Panc1 (cell line): ENCODE measurements at places on chromosomes 13 and 19. TPM values are rescaled to one million over a fixed set of nuclear protein-coding genes. Genes with fewer than 3 reads are reported as not detected.

GRCh38 chr19:2167896-2168618 is 4.3 kb downstream of the DOT1L start:
- H3K36me3 ChIP-seq: peaks cover 6% of the 10 kb centered on the region; the same call in 1 of the 2 replicates
- DNase-seq: no peak
- peak overlapping the region; percentile 88 for H3K27ac ChIP-seq
- peaks cover 46% of the 10 kb centered on the region for H3K4me1 ChIP-seq
- H3K4me3 ChIP-seq: peak overlapping the region; percentile 35

GRCh38 chr19:16343156-16343555 is 18.5 kb downstream of the KLF2 start:
- no peaks in the 10 kb centered on the region for H3K27me3 ChIP-seq
- H3K4me1 ChIP-seq: peaks cover 15% of the 10 kb centered on the region
- no peak overlapping the region for H3K27ac ChIP-seq
- H3K4me3 ChIP-seq: no peak overlapping the region

DNA sequence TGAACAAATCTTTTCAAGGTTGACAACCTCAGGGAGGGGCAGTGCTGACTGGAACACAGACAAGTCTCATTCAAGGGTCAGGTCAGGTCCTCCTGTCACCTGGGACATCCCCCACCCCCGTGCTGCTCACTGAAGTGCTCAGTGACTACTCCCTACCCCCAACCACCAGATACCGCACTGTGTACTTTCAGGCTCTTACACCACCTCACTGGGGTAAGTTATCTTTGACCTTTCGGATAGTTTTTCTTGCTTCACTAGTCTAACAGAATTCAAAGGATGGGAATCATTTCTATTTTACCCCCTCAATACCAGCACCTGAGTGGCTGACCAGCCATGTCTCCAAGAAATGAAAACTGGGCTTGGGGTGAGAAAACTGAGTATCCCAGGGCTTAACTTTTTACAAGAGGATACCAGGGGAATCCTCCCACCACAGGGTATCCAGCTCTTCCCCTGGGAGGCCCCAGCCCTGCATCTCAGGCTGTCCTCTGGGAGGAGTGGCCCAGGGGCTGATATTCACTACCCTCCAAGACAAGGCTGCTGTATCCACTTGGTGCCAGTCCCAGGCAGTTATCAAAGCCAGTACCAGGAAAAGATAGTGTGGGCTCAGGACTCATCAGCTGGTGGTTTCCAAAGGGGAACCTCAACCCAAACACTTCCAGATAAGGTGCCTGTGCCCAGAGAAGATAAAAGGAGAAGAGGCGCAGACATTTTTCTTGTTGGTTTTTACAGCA is 2.1 kb downstream of the ZNF563 start:
- no peaks in the 10 kb centered on the region for H3K27me3 ChIP-seq
- H3K4me3 ChIP-seq: no peak overlapping the region
- H3K27ac ChIP-seq: no peak overlapping the region
- peaks cover 11% of the 10 kb centered on the region for H3K4me1 ChIP-seq
- DNase-seq: no peak
- no peaks in the 10 kb centered on the region for H3K36me3 ChIP-seq

GRCh38 chr19:39412867-39413271 is 400 bp downstream of the PLEKHG2 start:
- no peak for DNase-seq
- peak overlapping the region; percentile 42 for H3K4me3 ChIP-seq

- H3K27ac ChIP-seq: no peak overlapping the region
- H3K4me1 ChIP-seq: no peaks in the 10 kb centered on the region
- H3K27me3 ChIP-seq: no peaks in the 10 kb centered on the region
- no peak overlapping the region for H3K4me3 ChIP-seq
- DNase-seq: no peak
Observed at GRCh38 chr13:106145997-106146864, 389.2 kb downstream of the EFNB2 start.

- DNase-seq: no peak
- H3K4me1 ChIP-seq: no peaks in the 10 kb centered on the region
- H3K27me3 ChIP-seq: no peaks in the 10 kb centered on the region
- no peak overlapping the region for H3K4me3 ChIP-seq
Observed at GRCh38 chr13:73412933-73413332, 354.1 kb downstream of the KLF5 start.

GRCh38 chr19:16542910-16543472 is 754 bp upstream of the CHERP start:
- peaks cover 8% of the 10 kb centered on the region; the same call in 1 of the 2 replicates for H3K4me1 ChIP-seq
- H3K4me3 ChIP-seq: peak overlapping the region; percentile 97

The KLHL1 gene
- not detected for total RNA-seq

The PTH2 gene
- total RNA-seq: not detected
